Fibroblast of the aortic adventitia (primary cell): ENCODE measurements at places on chromosomes 3 and 15.
A peak's percentile ranks its signal among the peaks of the same experiment; 100 is the strongest.

GRCh38 chr3:58824285-58824684, 157.7 kb upstream of the FAM3D start:
- peak; percentile 79 for DNase-seq

DNA sequence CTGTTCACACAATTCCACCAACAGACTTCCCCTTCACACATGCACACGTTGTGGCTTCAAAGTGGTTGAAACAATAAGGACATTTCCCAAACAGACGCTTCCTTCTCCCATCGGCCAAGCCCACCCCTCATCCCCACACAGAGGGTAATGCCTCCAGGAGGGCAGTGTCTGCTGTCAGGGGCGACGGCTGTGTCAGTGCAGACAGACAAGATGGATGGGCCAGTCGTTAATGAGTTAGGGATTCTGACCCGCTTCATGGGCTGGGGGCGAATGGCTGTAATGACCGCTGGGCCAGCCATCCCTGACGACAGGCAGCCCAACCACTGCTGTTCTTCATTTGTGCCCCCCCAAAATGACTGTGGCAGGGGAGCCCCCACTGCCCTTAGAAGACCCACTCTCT, 20.2 kb upstream of the SKIC8 start:
- no peak for DNase-seq

DNA sequence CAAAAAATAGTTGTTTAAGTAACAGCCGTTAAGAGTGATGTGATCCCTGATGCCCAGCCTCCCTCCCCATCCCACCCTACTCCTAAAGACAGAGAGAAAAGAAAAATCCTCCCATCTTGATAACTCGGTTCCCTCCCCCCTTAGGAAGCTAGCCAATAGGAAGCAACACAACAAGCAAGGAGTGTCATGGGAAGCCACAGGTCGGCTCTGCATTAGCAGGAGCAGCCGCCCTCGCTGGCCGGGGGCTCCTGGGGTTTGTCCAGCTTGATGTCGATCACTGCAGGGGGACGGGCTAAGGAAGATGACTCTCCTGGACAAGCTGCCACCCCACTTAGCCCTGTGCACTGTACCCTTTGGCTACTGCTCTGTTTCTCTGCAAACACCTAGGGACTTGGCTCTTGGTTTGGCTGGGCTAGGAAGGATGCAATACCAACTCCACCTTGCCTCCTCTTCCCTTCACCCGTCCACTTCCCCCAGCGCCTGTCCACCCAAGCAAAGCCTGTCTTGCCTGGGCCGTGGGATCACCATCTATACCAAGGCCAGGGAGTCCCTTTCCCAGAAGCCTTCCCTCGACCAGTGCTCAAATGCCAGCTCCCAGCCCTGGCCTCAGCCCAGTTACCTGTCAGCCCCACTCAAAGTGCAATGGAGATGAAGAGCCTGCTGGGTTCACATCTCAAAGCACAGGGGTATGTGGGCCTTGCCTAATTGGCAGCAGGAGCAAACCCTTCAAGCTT, 23.1 kb downstream of the SRPRB start:
- DNase-seq = no peak

- DNase-seq = no peak
Measured at GRCh38 chr3:14228681-14229470, 50.3 kb downstream of the LSM3 start.

DNA sequence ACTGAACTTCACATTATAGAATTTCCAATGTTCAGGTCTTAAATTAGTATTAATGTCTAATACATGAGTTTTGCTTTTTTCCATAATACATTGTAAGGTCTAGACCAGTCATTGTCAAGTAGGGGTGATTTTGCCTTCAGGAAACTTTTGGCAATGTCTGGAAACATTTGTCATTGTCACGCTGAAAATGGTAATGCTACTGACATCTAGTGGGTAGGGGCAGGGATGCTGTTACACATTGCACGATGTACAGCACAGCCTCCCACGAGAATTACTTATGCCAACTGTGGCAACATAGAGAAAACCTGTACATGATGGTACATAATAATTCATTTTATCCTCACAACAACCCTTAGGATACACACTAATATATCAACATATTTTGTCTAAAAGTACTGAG, 384.1 kb downstream of the CADM2 start:
- DNase-seq = no peak

DNA sequence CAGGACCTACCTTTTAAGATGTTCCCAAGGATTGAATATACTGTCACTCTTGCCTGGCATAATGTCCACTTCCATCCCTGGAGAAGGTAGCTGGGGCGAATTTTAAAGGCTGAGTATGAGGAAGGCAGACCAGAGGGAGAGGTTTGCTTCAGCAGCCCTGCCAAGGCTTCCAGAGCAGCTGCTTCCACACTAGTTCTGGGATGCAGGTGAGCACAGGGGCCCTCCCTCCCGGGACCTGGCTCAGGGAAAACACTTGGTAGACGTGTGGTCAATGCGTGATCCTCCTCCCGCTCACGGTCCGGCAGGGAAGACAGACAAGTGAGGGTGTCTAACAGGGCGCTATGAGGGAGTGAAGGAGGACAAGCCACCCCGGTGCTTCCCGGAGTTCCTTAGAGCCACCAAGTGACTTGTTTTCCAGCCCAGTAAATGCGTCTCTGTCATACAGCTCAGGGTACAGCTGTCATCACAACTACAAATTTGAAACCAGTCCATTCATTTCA, 327.6 kb downstream of the ARRDC4 start:
- DNase-seq = no peak

DNA sequence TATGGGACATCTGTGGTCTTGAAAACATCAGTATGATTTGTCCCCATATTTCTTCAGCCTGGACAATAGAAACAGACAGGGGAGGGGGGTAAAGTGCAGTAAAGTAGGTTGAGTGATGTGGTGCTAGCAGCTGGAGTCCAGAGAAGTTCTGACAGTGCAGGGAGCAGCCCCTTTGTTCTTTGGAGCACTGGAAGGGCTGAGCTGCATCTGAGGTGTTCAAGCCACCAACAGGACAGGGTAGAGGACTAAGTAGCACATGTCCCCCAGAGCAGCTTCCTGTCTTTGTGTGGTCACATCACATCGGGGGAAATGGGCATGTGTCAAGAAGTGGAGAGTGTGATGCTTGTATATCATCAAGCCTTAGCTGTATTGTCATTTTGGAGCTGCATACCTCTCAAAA, 12.1 kb downstream of the MRPS22 start:
- no peak for DNase-seq

DNA sequence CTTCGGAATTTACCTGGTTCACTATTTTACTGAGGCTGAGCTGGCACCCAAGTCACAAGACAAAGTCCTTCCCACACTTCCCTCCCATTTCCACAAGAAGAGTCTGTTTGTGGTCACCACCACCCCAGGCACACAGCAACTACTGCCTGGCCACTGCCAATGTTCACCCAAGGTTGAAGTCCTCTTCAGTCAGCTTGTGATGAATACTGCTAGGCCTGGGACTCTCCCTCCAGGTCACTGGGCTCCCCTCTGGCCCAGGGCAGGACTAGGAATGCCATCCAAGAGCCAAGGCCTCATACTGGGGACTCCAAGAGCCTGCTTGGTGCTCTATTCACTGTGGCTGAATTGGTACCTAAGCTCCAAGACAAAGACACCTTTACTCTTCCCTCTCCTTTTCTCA, 30.4 kb upstream of the COLQ start:
- no peak for DNase-seq

GRCh38 chr15:86711476-86711875, 631.8 kb downstream of the AGBL1 start:
- DNase-seq = no peak

- peak; percentile 73 for DNase-seq
Measured at GRCh38 chr3:23094890-23095462, 108.2 kb upstream of the UBE2E2 start.

DNA sequence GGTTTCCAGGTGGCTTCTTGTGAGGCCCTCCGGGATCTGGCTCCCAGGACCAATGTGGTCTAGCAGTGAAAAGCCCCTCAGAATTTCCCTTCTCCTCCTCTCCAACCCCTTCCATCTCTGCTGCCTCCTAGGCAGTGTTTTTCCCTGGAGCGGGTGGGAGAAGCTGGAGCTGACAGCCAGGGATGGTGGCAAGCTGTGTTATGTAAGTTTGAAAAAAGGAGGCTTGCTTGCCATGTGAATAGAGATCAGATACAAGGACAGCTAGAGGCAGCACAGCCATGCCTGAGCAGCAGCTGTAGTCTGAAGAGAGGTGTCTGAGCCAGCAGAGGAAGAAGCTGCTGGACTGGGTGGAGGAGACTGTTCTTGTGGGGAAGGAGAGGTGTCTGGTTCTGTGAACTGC, 20.6 kb downstream of the SNAPC5 start:
- no peak for DNase-seq

DNA sequence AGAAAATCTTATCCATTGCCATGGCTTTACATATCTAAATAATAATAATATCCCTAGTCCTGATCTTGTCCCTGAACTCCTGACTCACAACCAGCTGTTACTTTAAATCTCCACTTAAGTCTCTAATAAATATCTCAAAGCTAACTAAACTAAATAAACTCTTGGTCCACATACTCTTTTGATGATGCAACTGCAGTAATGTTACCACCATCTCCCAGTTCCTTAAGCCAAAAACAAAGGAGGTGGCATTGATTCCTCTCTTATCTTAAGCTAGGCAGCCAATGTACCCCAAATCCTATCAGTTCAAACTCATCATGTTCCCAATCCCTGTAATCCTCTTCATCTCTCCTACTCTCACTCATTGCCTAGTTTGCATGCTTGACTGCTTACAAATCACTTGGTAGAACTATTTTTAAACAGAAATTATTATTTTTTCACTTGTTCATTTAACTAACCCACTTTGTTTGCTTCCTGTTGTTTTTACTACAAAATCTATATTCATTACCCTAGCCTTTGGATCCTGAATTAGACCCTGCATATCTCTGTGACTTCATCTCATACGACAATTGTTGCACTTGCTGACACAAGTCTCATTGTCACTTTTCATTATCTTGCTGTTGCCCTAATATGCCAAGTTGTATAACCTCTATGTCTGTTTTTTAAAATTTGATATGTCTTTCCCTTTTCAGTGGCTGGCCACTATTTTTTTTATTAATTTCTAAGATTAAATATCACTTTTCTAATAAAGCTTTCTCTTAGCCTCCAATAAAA, 462.2 kb downstream of the ZPLD1 start:
- no peak for DNase-seq

DNA sequence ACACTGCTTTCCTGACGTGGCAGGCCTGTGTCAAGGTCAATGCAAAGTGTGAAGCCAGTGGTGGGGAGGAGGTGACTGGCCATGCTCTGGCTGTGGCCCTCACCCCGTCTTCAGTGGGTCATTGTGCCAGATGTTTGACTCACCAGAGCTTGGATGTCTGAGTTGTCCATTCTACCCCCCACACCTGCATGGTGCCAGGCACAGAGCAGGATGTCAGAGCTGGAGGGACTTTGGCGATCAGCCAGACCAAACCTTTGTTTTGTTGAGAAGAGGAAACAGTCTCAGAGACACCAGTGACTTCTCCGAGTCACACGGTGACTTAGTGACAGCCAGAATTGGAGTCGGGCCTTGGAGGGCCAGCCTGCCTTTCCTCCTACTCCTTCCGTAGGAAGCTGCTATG, 49.5 kb downstream of the SMAD6 start:
- DNase-seq = no peak

DNA sequence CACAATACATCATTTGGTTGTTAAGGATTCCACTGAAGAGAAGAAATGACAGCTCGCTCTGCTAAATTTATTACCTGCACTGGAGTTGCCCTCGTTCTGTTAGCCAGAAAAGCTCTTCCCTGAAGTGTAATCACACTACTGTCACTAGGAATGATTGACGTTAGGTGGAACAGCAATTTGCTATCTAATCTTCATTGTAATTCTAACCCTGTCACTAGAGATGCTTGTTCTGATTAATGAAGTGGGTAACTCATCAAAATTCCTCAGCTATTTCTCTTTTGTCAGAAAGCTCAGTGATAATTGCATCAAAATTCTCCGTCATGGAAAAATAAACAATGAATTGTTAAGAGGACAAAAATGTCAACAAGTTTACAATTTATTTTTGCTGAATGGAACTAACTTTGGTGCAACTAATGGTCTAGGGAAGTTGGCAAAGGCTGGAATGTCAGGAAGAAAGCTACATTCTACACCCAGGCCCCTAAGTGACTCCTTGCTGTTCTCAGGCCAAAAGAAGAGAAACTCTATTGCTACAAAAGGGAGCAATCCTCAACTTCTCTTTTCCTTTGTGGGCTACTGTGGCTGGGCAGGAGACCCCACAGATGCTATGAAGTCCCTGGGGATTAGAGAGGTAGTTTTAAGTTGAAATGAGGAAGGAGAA, 34.1 kb downstream of the CCDC191 start:
- DNase-seq = no peak

DNA sequence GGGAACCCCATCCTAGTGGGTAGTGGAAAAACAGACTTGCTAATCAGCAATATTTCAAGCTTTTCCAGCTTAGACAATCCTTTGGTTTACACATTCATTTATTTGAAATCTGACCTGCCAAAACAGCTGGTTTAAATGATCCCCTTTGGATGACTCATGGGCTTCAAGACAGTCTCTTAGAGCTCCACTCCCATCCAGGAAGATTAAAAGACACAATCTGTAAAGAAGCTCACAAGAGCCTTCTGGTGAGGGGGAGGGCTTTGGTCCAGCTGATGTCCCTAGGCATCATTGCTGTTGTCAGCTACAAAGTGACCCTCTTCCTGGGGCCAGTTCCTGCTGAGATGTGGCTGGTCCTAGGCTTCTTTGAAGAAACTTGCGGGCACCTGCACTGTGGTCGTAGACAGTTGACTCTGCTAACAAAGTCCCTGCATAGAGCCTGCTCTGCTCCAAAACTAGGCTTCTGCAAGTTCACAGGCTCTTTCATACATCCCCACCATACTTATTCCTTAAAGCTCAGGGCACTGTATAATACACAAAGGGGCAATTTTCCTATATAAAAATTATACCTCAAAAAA, 73.7 kb downstream of the IGSF11 start:
- peak; percentile 2 for DNase-seq

DNA sequence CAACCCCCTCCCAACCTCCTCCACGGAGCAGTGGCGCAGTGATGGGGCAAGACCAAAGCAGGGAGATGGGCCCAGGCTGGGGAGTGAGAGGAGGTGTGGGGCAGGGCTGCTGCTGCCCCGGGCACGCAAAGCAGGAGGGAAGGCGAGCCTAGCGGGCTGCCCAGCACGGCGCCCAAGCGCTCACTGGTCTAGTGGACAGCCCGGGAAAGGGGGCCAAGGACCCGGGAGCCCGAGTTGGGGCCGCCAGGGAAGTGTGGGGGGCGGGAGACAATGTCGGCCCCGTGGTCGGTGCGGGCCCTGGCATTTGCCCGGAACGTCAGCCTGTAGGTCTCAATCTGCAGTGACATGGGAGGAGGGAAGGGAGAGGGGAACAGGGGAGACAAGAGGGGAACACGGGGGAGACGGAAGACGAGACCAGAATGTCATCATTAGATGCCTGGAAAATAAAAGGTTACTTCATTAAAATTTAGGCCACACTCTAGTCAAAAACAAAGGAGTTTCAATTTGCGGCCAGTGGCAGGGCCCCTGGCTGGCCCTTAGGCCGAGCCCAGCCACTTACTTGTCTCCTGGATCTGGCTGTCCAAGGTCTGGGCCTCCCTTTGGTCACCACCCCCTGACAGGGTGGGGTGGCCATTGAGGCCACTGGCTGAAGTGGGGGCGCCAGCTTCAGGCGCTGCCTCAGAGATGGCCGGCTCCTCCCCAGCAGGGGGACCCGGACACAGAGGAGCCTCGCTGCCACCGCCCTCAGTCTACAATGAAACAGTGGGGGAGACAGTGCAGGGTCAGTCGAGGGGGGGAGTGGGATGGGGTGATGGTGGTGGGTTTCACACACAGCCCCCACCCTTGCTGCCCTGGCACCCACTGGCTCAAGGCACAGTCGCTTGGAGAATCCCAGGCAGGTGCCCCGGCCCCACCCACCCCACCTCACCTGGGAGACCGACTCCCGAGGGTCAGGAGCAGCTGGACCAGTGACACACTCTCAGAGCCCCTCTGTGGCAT, 50.0 kb downstream of the DHX30 start:
- no peak for DNase-seq
